ENCODE measurements at places on chromosomes 5 and 9.

- no peak for DNase-seq
Measured at GRCh38 chr9:98450496-98450895, 195.0 kb upstream of the TBC1D2 start.

DNA sequence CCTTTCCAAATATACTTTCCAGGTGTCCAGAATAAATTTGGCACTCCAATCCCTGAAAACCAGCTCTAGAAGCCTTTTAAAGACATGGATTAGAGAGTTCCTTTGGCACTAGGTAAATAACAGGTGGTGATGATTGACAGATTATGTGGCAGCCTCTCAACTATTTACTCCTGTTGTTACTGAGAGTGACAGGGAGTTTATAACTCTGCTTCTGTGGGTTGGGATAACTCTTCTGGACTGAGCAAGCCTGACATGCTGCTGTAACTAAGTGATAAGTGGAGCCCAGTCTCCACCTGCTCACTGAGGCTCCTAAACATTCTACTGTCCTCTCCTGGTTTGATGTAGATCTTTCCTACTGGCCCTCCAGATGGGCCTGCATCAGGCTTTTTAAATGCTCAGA, 693.2 kb upstream of the FTMT start:
- no peak for DNase-seq

DNA sequence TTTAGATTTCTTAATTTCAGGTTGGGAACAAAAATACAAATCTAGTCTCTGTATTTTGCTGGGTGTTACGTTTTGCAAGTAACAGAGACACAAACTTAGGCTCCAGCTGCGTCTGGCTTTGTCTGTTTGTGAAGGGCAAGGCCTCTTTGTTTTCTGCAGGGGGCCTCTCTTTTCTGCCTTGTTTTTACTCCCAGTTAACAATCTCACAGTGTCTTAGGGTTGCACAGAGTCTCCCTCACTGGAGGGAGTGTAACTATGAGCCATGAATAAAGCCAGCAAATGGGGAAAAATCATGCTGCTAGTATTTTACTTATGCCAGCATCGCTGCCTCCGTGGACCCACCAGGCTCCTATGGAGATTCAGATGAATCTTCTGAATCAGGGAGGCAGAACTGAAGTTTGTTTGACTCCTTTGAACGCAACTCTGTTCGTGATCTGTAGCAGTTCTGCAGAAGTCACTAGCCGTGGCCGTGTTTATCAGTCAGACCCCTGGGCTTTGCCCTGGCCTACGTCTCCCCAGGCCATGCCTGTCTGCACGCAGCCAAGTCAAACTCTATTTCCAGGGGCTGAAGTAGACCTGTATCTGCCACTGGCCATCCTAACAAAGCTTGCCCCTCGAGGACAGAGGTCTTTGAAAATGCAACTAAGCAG, 77.2 kb downstream of the ATP10B start:
- no peak for DNase-seq

DNA sequence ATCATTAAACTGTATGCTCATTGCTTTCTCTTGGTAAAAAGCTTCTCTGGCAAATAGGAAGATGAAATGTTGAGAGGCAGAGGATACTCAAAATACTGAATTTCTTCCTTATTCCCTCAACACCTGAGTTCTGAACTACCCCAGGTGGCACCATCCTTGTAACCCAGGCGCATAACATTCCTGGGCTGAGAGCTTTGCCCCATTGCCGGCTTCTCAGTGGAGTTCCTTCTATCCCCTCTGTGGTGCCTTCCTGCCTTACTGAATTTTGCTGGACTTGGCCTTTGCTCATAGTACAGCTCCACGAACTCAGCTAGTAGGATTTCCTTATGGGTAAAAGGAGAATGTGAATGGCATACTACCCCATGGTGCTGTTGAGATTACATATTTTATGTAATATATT, 54.7 kb downstream of the BASP1 start:
- DNase-seq = no peak

DNA sequence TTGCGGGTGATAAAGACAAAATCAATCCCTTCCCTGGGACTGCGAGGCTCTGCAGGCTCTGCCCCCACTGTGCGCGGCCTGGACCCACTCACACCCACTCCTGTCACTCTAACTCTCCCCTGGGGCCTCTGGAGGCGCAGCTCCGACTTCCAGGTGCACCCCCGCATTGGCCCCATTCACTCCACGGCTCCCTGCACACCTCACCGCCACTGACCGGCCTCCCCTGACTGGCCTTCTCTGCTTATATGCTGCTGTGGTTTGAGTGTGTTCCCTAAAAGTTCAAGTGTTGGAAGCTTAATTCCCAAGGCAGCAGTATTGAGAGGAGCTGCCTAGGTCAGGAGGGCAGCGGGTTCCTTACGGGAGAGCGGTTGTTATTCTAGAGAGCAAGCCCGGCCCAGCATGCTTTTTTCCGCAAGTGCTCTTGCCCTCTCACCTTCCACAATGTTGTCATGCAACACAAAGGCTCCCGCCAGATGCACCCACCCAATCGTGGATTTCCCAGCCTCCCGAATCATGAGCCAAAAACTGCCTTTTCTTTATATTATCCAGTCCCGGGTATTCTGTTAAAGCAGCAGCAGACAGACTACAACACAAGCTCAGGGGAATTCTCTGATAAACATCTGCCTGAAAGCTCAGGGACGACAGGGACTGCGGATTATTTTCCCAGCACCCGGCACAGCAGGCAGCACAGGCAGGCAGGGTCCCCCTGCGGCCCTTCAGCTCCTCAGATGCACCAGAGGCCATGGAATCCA, 73.5 kb upstream of the LRRTM2 start:
- DNase-seq = no peak

DNA sequence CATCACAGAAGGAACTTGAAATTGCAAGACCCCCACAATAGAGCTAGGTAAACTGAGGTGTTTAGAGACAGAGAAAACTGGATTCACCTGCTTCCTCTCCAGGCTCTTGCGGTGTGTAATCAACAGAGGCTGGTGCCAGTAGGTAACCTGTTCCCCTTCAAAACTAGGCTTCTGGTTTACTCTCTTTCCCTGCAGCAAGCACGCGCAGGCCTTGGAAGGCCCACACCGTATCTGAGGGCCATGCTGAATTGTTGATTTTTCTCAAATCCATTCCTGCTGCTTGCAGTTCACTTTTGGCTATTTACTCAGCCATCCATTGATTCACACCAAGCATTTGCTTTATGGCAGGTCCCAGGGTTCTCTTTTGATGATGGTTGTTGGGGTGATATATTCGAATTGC, 667 bp upstream of the FRRS1L start:
- no peak for DNase-seq

- no peak for DNase-seq
Measured at GRCh38 chr9:138006576-138007233, 129.1 kb downstream of the CACNA1B start.

- DNase-seq = no peak
Measured at GRCh38 chr5:436641-436975, 6.4 kb upstream of the EXOC3 start.

DNA sequence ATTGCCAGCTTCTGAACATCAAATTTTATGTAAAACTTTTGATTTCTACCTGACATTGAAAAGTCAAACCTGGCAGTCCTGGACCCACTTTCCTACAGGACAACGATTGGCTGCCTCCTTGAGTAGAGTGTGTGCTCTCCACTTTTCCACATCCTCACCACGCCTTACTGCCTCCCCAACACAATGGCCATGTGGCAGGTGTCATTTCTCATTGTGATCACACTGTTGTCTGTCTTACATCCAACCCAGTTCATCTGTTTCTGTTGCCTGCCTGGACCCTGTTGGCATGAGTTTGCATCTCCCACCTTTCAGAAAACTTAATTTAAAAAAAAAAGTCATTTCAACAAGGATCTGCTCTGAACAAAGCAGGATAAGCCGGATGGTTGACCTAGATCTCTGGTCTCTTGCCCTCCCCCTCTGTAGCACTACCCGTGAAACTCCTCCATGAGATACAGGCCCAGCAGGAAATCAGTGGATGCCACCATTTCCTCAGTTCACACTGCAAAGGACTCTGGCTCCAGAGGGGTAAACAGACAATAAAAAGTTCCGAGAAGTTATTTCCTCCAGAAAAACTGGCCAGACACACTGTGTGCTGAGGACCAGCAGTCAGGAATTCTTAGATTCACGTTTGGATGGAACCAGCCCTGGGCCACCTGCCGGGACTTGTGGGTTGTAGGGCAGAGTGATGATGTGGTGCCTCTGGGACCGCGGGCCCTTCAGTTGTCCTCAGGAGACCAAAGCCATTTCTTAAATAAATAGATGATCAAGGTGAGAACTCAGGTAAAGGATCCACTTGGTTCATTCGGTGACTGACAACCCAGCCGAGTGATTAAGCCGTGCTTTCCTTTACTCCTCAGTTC, 48.6 kb downstream of the AMBP start:
- DNase-seq = no peak

GRCh38 chr5:15203376-15203775, 296.6 kb upstream of the FBXL7 start:
- no peak for DNase-seq

- DNase-seq = no peak
Measured at GRCh38 chr5:98099448-98100105, 673.9 kb upstream of the RGMB start.

- DNase-seq = no peak
Measured at GRCh38 chr9:129748249-129748648, 4.6 kb downstream of the PTGES start.

- no peak for DNase-seq
Measured at GRCh38 chr5:125199968-125200865, 453.8 kb upstream of the ZNF608 start.

DNA sequence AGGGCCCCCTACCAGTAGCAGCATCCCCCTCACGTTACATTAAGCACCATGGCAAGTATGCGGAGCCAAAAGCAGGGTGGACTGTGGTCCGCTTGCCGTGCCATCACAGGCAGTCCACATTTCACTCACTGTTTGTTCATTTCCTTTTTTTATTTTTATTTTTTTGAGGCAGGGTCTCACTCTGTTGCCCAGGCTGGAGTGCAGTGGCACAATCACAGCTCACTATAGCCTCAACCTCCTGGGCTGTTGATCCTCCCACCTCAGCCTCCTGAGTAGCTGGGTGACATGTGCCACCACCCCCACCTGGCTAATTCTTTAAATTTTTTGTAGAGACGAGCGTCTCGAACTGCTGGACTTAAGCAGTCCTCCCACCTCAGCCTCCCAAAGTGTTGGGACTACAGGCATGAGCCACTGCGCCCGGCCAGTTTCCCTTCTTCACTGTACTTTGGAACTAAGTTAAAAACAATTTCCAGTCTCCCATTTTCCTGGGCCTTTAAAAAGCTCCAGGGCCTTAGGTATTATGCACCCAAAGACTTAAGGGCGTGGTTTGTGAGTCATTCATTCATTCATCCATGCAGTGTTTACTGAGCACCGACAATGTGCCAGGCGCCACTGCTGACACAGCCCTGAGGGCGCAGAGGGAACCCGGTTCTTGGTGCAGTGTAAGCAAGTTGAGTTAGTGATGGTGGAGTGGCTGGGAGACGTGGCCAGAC, 19.9 kb downstream of the PRRX2 start:
- DNase-seq = no peak

DNA sequence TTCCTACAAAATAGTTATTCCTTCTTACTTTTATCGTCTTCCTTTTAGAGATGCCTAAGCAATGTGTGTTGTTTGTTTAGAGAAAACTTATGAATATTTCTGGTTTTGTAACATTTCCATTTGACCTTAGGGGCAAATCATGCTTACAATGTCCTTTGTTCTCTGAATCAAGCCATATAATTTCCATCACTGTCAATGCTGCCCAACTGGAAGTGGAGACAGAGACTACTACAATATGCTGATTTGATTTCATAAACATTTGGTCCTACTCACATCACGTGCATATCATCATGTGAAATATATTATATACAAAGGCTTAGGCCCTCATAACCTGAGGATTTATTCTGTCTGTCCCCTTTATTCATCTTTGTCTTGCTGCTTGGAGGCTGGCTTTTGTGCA, 183.2 kb upstream of the CD180 start:
- DNase-seq = no peak

GRCh38 chr5:112862085-112862484, 998 bp downstream of the SRP19 start:
- DNase-seq = no peak

DNA sequence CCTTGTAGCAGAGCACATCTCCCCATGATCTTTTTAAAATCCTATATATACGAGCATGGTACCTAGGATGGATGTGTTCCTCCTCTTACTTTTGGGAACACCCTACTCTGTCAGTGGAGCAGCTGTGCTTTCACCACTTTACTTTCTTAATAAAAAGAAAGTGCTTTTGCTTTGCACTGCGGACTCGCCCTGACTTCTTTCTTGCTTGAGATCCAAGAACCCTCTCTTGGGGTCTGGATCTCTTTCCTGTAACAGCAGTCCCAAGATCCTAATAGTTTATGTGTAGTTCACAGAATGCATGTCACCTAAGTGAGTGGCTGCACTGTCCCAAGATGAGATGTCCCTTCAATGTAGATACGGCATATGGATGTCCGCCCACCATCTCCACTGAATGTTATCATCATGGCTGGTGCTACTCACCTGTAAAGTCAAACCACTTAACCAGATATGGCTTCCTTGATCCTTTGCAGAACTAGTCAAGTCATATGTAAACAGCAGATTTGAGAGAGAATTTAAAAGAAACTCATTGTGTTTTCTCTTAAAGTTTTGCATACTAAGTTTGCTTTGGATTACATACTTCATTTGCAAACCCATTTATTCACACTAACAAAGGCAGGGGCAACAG, 1.9 kb downstream of the FGF1 start:
- DNase-seq = no peak

DNA sequence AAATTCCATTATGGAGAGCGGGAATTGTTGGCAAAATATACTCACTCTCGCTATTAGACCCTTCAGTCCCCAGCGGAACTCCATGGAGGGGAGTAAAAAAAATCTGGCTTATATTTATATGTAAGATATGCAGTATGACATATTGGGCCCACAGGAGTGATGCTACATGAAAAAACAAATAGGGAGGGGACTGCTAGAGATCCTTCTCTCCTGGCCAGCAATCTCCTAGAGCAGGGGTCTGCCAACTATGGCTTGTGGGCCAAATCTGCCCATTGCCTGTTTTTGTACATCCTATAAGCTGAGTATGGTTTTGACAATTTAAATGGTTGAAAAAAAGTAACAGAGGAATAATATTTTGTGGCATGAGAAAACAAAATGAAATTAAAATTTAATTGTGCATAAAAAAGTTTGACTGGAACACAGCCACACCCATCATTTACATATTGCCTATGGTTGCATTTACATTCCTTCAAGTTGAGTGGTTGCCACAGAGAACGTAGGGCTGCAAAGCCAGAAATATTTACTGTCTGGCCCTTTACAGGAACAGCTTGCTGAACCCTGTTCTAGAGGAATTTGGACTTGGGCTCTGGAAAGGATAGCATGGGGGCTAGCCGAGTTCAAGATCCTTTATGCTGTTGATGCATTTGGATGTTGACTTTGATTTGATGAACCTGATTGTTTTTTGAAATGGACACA, 197.3 kb upstream of the CLINT1 start:
- DNase-seq = no peak

DNA sequence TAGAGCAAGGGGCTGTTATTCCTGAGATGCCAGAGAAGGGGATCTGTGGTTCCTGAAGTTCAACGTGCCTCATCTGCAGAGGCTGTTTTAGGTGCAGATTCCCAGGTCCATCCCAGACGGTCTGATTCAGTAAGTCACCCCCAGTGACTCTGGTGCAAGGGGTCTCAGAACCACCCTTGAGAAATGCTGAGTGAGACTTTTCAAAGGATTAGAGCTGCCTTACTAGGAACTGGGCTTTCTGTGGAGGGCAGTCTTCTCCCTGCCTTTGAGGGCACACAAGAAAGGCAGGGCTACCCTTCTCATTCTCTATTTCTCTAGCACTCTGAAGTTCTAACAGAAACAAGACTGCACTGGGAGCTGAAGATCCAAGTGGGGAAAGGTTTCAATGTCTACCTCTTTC, 66.5 kb downstream of the FAM114A2 start:
- no peak for DNase-seq
